ENCODE measurements at places on chromosomes 5 and 9.

DNA sequence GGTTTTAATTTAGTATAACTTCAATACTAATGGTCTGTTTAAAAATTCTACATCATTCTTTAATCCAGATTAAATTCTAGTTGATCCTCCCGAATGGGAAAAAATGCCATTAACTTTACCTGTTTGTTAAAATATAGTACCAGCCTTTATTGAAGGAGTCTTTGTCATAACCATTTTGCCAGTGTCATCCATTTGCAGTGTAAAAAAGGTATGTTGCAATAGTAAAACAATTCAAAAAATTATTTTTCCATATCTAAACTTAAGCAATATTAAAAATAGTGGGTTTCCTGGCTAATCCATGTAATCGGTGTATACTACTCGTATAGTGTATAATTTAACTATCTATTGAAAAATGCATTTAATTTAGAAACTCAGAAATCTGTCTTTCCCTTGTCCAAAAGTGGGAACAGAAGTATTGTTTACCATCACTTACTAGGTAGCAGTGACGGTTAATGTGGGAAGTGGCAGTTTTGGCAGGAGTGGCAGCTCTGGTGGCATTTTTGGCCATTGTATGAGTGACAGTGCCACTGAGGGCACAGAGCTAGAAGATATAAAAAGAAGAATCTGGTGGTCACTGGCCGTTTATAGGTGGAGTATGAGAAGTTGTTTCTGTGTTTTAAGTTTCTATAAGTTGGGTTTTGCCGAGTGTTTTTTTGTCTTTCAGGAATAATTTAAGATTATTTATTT lies 1.9 kb downstream of the AP3S1 start:
- no peak for DNase-seq

- DNase-seq: no peak
These were observed 30.6 kb downstream of the BAAT start for GRCh38 chr9:101354143-101354764.

- DNase-seq: no peak
These were observed 218.4 kb upstream of the KLF4 start for GRCh38 chr9:107707915-107708441.

DNA sequence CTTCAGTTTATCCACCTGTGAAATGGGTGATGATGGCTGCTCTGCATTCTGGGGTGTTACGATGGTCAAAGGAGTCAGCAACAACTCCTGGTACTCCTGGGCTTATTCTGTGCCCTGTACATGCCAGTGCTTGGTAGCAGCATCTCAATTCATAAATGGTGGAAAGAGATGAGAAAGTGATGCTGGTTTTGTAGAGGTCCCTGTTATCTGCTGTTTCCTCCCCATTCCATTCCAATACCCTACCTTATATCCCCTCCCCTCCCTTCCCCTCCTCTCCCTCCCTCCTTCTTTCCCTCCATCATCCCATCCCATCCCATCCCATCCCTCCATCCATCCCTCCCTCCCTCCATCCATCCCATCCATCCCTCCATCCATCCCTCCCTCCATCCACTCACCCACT lies 19.1 kb downstream of the BOD1 start:
- no peak for DNase-seq

GRCh38 chr5:91229031-91229727 lies 153.9 kb downstream of the ARRDC3 start:
- DNase-seq: no peak

DNA sequence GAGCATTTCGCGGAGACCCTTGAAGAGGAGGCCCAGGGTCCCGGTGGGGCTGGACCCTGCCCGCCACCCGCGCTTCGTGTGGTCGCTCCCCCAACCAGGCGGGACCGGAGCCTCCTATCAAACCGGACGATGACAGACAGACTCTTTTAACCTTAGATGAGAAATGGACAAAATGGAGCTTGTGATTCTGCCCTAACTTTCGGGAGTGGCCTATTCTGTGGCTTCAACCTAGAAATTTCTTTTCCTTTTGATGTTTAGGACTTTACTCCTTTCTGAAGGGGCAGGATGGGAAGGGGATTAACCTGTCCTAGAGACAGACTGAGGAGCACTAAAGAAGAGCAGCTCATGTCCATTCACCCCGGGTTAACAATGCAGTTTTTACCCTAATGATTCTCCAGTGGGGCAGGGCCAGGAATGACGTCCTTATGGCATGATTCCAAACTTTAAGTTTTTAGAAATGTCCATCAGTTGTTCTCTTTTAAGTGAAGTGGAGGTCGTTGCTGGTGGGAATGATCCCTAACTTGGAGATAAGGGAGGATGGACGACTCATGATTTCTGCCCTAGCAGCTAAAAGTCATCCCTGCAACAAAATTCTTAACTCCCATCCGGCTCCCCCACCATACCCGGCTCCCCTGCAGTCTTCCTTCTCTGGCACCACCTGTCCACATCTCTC lies 1.0 kb downstream of the NIPSNAP3A start:
- DNase-seq: no peak

GRCh38 chr9:37938121-37938891 lies 34.4 kb upstream of the SLC25A51 start:
- DNase-seq: no peak

- DNase-seq: no peak
These were observed 3.7 kb upstream of the SSBP2 start for GRCh38 chr5:81754621-81755020.

DNA sequence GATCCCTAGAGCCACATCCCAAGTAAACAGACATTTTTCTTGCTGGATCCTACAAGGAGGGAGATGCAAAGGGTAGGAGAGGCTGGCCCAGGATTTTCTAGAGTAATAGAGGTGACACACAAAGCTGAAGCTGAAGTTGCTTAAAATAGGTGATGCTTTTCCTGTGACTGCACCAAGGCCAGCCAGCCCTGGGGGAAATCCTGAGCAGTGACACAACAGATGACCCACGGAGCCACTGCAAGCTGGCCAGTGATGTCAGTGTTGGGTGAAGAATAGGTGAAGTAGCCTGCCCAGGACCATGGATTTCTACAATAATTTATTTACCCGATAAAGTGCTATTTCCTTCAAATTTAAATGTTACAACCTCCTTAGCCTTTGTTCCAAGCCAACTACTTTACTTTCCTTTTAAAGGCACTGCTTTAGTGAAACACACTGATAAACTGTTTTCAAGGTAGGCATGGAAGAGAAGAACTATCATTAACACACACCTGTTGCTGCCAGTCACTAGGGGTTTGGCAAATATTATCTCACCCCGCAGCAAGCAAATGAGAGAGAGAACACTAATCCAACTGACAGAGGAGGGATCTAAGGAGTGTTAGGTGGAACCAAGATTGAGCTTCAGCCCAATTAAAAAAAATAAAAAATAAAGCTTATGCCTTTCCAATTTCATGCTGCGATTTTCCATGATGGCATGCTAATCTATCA lies 123.5 kb downstream of the CTNND2 start:
- DNase-seq: no peak

GRCh38 chr9:89171693-89172092 lies 6.9 kb downstream of the SHC3 start:
- DNase-seq: no peak

DNA sequence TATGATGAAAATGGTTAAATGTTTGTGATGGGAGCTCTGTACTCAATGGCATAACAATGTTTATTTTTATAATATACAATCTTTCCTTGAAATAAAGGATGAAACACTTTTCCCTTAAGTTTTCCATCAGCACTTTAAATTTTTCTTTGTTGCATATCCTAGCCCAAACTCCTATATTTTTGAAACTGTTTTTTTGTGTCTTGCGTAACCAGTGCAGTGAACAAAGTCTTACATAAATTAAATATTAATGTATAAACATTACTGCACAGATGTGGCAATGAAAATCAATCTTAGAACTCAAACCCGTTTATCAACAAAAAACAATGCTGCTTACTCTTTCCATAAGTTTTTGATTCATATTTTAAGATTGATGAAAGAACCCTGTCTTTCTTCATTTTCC lies 34.1 kb upstream of the IL31RA start:
- DNase-seq: no peak

DNA sequence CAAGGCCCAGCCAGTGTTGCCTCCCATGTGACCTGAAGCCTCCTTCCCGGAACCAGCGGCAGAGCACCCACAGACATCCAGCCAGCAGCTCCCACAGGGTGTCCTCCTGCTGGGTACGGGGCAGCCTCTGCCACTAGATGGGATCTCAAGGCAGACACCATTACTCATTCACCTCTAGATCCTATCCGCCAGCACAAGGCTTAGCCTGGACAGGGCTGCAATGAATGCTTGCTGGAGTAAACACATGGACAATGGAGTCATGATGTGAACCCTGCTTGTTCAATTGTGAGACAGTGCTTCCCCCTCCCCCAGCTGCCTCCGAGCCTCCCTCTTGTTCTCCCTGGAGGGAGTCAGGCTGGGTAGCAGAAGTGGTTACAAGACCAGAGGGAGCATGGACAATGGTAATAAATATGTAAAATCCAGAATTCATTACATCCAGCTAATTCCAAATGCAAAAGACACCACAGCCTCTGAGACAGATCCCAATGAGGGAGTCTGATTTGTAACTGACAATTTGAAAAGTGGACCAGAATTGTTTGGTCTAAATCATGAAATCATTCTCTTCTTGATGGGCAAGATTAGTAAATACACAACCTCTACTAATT lies 132.0 kb downstream of the CRB2 start:
- DNase-seq: no peak

DNA sequence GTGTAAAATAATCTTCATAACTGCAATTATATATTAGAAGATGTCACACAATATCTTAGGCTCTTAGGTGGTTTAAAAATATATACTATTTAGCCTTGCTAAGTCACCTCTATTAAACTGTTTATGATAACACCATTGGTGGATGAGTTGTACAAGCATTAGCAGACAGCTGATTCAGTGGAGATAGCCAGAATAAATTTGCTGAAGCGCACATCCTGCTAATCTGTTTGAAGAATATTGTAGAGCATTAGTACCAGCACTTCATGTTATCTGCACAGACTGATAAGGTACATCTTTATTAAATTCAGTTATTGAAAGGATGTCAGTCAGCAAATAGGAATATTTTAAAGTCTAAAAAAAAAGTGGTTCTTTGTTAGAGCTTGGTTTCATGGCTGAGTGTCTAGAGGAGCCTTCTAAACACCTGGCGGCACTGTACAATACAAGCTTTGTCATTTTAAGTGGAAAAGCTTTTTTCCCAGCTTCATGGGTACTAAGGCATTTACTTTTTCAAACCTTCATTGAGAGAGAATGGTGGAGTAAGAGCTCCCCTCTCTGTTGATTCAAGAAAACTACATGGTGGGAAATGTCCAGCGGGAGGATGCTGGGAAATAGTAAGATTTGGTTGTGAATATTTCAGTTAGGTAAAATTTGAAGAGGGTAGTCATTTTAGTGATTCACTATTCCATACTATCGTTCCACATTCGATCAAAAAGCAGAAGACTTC lies 275.1 kb downstream of the SLF1 start:
- no peak for DNase-seq

- DNase-seq: no peak
These were observed 218.5 kb downstream of the COMMD10 start for GRCh38 chr5:116303340-116303739.

- DNase-seq: no peak
These were observed 5.9 kb upstream of the DENND4C start for GRCh38 chr9:19224563-19224962.

DNA sequence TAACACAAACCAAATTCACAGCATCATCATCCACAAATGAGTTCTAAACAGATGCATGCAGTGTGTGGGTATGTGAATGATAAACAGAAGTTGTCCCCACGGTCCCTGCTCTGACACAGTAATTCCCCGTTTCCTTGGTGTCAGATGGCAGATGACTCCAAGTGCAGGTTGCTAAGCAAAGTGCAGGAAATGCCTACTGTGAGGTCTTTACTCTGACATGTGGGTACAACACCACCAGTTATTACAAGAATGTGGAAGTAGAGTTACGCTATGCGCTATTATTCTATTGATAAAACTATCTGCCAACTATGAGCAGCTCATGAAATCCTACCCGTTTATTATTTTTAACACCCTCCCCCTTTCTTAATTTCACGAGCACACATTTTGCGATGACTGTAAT lies 448.9 kb downstream of the BNC2 start:
- no peak for DNase-seq

- no peak for DNase-seq
These were observed 95.5 kb downstream of the BARX1 start for GRCh38 chr9:93859431-93860215.

DNA sequence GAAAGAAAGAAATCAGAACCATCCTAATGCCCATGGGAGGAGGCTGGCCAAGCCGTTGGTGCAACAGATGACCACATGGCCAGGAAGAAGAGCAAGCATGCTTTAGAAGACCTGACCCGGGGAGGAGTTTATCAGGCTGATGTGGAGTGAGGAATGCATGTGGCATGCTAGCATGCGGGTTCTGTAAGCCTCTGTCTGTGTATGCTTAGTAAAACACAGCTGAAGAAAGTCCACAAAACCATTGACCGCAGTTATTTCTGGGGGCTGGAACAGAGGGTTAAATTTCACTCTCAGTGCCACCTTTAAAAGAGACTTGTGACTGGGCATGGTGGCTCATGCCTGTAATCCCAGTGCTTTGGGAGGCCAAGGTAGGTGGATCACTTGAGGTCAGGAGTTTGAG lies 19.1 kb downstream of the GFI1B start:
- DNase-seq: no peak

DNA sequence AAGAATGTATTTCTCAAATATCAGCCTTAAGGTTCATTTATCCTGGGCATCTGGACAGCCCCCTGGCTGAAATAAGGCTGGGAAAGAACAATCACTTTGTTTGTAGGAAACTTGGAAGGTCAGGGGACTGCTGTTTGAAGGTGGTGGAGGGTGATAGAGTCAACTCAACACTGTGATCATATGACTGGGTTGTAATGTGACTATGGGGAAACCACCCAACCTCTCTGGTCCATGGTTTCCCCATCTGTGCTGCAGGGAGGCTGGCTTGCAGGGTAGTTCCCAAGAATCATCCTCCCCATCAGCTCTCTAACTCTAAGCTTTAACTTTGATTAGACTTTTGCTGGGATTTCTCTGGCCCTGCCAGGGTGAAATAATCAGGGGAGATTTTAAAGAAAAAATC lies 10.0 kb downstream of the INSYN2B start:
- DNase-seq: no peak

DNA sequence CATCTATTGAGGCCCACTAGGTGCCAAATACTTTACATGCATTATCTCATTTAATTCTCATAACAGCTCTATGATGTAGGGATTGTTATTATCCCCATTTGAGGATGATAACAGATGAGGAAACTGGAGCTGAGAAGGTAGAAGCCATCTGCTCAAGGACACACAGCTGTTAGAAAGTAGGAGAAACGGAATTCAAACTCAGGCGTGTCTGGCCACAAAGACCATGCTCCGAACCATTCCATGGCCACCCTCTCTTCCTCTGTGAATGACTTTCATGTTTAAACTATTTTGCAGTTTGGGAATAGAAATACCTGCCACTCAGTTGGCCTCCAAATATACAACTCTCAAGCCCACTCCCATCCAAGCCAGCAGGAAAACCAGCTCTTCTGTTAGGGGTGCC lies 87.6 kb upstream of the ANKRD55 start:
- DNase-seq: no peak

GRCh38 chr9:134929193-134930158 lies 11.8 kb upstream of the FCN1 start:
- no peak for DNase-seq

GRCh38 chr9:137423514-137424291 lies 510 bp downstream of the NOXA1 start:
- DNase-seq: no peak

GRCh38 chr9:82763656-82764055 lies 299.3 kb downstream of the RASEF start:
- DNase-seq: no peak

- DNase-seq: no peak
These were observed 206.1 kb downstream of the CHSY3 start for GRCh38 chr5:130110328-130110727.

GRCh38 chr9:108290839-108291585 lies 564.8 kb downstream of the ACTL7B start:
- no peak for DNase-seq

- DNase-seq: no peak
These were observed 33.2 kb downstream of the YTHDC2 start for GRCh38 chr5:113546703-113547183.

Measured in NCI-H446 (cell line).